Activated CD8-positive, alpha-beta memory T cell treated with anti-CD3 and anti-CD28 coated beads for 4 hours (primary cell): ENCODE measurements at places on chromosomes 5 and 9.

- DNase-seq = no peak
These were observed 195.7 kb downstream of the DCP2 start for GRCh38 chr5:113172231-113172826.

GRCh38 chr5:172775326-172776234 lies 4.6 kb upstream of the DUSP1 start:
- DNase-seq = no peak

GRCh38 chr5:10743951-10744350 lies 17.1 kb downstream of the DAP start:
- DNase-seq = no peak

- no peak for DNase-seq
These were observed 524 bp downstream of the MEGF10 start for GRCh38 chr5:127290946-127291693.

DNA sequence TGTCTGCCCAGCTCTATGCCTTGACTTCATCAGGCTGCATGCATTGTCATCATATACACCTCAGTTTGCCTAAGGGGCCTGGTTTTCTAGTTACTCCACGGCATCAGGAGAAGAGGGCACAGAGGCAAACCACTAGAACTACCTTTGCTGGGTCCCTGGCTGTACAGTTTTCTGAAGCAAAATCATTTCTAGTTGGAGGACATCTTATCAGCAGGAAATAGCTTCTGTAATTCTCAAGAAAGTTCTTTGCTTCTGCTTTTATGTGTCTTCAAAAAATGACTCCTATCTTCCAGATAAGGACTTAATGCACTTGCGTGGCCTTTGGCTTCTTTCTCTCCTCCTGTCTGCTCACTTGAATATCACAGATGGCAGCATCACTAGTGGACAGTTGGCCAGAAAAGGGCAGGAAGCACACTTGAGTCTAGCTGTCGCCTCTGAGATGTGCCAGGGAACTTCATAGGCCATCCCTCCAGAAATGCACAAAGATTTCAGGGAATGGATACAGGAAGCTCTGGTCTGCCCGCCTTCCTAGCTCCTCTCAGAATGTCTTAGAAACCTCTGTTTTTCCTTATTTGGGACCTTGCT lies 22.4 kb upstream of the LTC4S start:
- no peak for DNase-seq

- no peak for DNase-seq
These were observed 104.7 kb downstream of the DROSHA start for GRCh38 chr5:31427013-31427723.
